Astrocyte of the spinal cord (primary cell): ENCODE measurements at places on chromosomes 3 and 15.

DNA sequence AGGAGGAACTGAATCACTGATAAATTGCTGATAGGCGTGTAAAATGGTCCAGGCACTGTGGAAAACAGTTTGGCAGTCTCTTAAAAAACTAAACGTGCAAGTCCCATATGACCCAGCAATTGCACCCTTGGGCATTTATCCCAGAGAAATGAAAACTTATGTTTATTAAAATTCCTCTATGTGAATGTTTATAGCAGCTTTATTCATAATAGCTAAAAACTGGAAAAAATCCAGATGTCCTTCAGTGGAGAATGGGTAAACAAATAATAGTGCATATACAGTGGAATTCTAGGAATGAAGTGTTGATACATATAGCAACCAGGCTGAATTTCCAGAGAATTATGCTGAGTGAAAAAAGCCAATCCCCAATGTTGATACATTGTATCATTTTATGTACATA, 482.2 kb upstream of the PDZRN3 start:
- no peak for DNase-seq

DNA sequence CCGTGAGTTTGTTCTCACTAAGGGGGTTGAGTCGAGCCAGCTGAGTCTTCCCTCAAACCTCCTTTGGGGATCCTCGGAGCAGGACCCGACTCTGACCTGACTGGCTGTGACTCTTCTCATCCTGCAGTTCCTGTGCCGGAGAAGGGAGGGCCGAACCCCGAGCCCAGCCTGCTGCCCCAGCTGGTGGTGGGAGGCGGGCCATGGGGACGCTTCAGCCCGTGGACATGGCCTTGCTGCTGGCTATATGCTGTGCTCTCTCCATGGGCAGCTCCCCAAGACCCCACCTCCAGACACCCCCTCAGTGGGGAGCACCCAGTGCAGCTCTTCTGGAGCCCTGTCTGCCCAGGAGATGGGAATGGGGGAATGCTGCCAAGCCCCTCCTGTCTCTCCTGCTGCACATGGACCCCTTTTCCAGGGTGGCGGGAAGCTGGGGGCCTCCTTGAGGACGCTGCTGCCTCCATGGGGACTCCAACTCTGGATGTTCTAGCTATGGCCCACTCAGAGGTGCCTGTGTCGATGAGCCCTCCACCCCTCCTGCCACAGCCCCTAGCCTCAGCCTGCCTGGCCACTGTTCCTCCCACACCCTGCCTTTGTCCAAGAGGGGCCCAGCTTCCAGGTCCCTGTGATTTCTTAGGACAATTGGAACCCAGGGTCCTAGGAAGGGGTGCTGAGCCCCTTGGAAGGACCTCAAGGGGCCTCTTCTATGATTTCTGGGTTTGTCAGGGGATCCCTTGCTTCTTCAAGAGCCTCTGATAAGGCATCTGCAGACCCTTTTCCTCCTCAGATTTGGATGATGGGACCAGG, 12.8 kb downstream of the C15orf39 start:
- no peak for DNase-seq

GRCh38 chr15:84023636-84024035, 211.9 kb upstream of the GOLGA6L4 start:
- DNase-seq, result no peak

DNA sequence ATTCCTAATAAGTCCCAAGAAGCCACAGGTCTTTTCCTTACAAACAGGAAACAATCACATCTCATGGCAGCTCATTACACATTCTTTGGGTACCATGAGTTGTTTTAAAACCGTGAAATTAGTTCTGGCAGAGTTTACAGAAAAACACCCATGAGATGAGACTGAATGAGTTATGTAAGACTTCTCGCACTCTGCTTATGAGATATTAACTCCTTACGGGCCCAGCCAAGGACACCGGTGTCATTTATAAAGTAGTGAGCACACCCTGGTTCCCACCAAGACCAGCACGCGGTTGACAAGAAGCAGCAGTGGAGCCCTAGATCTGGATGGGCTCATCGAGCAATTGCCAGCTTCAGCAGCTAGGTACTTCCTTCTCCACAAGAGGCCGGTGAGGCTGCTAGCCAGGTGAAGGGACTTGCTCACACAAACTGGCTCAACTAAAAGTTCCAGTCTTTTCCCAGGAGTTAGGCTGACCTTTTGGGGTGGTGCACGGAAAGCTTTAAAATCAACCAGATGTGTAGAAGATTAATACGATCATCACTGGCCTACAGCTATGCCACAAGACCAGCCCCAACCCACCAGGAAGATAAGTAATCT, 318.6 kb upstream of the ICE2 start:
- DNase-seq, result no peak

- DNase-seq, result peak; percentile 30
Measured at GRCh38 chr3:142958707-142959106, 4.8 kb downstream of the PAQR9 start.

DNA sequence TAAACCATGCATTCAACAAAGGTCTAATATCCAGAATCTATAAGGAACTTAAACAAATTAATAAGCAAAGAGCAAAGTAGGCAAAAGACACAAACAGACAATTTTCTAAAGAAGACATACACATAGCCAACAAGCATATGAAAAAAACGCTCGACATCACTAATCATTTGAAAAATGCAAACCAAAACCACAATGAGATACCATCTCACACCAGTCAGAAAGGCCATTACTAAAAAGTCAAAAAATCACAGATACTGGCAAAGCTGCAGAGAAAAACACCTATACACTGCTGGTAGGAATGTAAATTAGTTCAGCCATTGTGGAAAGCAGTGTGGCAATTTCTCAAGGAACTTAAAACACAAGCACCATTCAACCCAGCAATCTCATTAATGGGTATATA, 53.8 kb downstream of the FSIP1 start:
- DNase-seq, result no peak

- DNase-seq, result no peak
Measured at GRCh38 chr15:64515196-64515595, 54.8 kb downstream of the ZNF609 start.

DNA sequence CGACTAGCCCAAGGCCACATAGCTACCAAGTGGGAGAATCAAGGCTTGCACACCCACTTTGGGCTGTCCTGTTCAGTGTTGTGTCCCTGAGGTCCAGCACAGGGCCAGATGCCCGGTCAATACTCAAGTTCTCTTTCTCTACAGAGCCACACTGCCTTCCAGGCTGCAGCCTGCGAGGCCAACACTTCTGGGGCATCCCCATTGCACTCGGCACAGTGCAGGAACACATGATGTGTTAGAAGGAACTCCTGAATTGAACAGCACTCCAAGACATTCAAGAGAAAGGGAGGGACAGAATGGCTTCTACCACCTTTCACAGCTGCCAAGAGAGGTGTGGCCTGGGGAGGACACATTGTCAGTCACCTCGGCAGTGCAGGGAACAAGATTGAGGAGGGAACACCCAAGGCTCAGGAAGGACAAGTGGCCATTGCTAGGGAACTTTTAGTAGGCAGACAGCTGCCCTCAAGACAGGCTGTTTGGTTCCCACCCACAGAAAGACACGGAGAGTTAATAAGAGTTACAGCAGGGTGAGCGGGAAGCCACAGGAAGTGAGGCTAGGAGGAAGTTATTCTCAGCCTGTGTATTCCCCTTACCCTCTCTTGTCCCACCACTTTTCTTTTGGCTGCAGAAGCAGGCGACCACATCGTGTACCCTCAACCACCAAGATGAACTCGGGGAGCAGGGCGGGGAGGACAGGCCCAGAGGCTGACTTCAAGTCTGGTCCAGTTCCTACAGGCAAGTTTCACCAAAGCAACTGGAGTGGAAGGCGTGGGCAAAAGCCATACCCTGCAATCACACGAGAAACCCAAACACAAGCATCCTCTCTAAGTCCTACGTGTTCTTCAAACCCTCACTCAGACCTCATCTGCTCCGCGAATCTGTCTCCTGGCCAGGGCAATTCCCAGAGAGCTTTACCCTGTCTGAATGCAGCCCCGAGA, 69.4 kb downstream of the SRGAP3 start:
- no peak for DNase-seq

- DNase-seq, result no peak
Measured at GRCh38 chr15:44706946-44707636, 4.0 kb downstream of the PATL2 start.

DNA sequence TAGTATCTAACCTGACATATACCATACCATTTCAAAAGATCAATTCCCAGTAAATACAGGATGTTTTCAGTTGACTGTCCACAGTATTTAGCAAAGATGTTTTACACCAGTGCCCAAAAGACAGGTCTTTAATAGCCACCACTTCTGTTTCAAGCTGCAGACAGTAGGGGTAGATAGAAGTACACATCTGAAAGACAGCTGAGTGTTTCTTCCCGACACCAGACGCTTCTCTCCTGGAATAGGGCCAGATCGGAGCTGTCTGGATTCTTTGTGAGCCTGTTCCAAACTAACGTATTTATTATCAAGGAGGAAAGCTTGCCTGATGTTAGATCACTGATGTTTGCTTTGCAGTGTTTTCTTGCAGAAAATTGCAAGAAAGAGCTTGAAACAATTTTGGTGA, 136.1 kb upstream of the RBMS3 start:
- DNase-seq, result peak; percentile 78

DNA sequence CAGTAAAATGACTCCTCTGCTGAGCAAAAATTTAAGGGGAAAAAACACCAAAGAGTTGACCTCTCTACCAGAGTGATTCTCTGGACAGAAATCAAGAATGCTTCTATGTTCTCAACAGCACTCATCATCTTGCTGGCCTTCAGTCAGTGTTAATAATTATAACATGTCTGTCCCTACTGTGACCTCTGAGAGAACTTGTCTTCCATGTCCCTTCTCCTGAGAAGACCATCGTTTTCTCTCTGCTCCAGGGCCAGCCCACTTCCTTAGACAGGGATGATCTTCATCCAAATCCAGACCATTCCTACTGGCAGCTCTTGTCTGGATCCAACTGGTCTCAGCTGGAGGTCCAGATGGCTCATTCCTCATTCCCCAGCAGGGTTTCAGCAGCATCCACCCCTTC, 139.0 kb upstream of the NECTIN3 start:
- DNase-seq, result peak; percentile 56

DNA sequence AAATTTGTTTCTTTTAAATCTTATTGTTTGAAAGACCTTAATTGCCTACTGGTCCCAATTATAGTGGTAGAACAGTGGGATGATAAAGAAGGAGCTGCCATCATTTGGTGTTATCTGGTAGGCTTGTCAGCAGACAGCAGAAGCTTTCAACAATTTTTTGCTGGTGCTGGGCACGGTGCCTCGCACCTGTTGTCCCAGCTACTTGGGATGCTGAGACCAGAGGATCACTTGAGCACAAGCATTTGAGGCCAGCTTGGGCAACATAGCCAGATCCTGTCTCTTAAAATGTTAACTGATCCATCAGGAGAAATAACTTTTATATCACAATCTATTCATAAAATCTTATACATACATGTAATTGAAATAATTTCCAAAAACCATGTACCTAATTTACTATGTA, 36.0 kb downstream of the SENP5 start:
- no peak for DNase-seq

- DNase-seq, result no peak
Measured at GRCh38 chr15:67852418-67852817, 12.6 kb upstream of the RNU6-1 start.

DNA sequence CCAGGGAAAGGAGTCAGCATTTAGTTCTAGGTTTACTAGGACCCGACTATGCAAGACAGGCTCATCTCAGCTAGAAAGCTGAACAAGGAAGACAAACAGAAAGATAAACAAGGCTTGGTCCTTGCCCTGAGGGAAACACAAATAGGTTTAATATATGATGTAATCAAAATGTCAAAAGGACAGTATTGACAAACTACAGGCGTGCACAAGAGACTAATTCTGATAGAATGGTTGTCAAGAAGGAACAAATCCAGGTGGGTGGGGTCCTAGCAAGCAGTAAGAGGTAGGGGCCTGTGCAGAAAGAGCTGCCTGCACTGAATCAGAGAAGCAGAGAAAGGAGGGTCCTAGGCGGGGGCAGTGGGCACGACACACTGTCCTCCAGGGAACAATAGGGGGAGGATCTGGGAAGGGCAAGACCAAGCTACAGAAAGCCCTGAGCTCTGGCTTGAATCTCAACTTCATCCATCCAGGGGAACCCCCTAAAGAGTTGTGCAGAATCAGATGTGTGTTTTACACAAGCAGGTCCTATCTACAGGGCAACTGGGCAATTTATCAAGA, 23.4 kb downstream of the RFTN1 start:
- no peak for DNase-seq
